ENCODE measurements at places on chromosomes 7 and 10.

- DNase-seq: no peak
These were observed 1.6 kb downstream of the KIAA1217 start for GRCh38 chr10:24210501-24210900.

DNA sequence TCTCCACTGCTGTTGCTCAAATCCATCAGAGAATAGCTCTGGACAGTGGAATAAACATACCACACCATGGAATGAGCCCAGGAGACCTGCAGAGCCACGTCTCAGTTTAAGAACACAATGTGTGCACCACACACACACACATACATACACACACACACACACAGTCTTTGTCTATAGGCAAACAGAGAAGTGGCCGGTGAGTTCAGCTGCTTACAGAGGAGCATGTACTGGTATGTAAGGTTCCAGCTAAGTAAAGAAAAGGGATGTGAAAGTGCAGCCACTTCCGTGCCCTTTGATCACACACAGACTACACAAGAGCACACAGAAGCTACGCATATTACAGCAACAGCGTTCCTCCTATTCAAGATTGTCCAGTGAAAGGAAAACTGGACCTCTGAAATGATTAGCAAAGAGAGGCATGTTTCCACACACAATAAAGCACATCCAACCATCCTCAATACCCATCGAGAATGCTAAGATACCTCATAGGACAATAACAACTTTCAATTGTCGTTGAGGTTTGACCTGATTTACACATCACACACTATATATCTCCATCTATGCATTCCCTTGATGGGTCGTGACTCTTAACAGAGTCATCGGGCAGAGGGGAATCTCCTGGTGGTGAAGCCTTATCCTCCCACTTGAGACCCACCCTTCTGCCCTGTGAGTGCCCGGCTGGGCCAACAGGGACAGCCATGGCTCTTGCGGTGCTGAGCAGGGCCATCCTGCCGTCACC is 23.6 kb downstream of the SLC35B4 start:
- DNase-seq: peak; percentile 69

GRCh38 chr10:75209921-75210281 is 695 bp upstream of the VDAC2 start:
- DNase-seq: peak; percentile 73

GRCh38 chr7:84139986-84140729 is 54.4 kb downstream of the SEMA3A start:
- no peak for DNase-seq

GRCh38 chr10:45155784-45156183 is 155.1 kb downstream of the ZNF22 start:
- DNase-seq: no peak

All from GM13977 (cell line).